ENCODE measurements at places on chromosomes 11 and 22.

GRCh38 chr11:92776676-92777075 is 192.8 kb upstream of the MTNR1B start:
- DNase-seq, result no peak

GRCh38 chr11:65096926-65097325 is 912 bp downstream of the VPS51 start:
- DNase-seq, result no peak

GRCh38 chr11:2704896-2705606 is 5.3 kb upstream of the KCNQ1OT1 start:
- DNase-seq, result no peak

DNA sequence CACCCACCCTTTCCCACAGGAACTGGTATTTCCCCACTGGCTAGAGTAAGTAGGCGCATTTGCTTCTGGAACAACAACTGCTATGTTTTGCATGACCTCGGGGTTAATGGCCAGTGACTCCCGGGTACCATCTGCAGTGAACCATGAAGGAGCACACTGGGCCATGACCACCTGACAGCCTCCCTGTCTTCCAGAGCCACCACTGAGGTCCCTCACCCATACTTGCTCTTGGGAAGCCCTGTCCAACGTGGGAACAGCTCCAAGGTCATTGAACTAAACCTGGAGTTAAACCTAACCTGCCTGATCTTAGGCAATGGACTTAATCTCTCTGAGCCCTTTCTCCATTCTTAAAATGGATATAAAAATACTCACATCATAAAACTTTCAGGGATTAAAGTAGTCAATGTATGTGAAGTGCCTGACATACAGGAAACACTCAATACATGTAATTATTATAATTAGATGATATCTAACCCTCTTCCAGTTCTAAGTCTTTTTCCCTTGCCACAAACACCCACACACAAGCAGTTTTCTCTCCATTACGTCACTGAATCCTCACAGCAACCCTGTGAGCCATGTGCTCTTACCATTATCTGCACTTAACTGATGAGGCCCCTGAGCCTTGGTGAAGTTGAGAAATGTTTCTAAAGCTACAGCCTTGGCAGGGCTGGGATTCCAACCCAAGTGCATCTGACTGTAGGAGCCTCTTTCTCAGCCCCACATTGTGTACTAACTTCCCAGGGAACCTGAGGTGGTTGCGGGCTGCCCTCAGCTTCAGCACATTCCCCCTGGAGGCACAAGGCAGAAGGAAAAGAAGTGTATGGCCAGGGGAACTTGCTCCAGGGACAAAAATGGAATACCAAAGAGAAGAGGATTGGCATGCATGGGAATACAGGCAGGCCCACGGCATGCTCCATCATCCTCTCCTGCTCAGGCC is 74.5 kb upstream of the NCAM1 start:
- no peak for DNase-seq

DNA sequence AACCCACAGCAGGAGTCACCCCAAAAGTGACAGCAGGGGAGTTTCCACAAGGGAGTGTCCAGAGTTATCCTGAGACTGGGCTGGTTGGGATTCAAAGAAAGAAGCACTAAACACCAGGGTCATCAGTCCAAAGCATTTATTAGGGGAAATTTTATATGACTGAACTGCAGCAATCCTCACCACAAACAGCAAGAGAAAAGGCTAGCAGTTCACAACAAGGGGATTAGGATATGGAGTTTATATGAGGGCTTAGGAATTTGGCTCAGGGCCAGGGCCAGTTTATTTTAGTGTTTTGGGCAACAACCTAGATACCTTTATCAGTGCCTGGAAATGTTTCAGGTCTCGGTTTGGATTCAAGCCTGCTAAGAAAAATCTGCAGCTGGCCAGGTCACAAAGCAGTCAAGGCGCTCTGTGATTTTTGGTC is 4.6 kb upstream of the TMEM126A start:
- no peak for DNase-seq

- DNase-seq, result no peak
Observed at GRCh38 chr11:112248201-112248600, 12.5 kb downstream of the PLET1 start.

Measured in T-helper 22 cell (primary cell).